ENCODE measurements at places on chromosomes 13 and 19.
A peak's percentile ranks its signal among the peaks of the same experiment; 100 is the strongest.

GRCh38 chr13:43766725-43767124 is 20.0 kb downstream of the ENOX1 start:
- no peak for DNase-seq

GRCh38 chr13:23087880-23088279 is 92.9 kb upstream of the SGCG start:
- no peak for DNase-seq

GRCh38 chr13:30016398-30016797 is 166.0 kb upstream of the UBL3 start:
- DNase-seq, result no peak

DNA sequence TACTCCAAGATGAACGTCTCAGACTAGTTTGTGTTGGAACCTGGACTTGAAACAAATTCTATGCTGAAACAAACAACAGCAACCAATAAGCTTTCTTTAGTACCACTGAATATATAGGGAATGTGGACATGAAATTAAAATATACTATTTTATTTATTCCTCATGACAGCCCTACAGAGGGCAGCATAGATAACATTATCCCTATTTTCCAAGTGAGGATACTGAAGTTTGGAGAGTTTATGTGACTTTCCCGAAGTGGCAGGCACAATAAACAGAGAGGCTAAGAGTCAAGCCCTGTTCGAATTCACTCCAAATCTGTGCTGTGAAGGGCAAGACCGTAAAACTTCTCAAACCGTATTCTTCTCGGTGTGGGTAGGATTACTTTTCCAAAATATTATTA is 509.9 kb upstream of the GPC6 start:
- peak; percentile 10 for DNase-seq

DNA sequence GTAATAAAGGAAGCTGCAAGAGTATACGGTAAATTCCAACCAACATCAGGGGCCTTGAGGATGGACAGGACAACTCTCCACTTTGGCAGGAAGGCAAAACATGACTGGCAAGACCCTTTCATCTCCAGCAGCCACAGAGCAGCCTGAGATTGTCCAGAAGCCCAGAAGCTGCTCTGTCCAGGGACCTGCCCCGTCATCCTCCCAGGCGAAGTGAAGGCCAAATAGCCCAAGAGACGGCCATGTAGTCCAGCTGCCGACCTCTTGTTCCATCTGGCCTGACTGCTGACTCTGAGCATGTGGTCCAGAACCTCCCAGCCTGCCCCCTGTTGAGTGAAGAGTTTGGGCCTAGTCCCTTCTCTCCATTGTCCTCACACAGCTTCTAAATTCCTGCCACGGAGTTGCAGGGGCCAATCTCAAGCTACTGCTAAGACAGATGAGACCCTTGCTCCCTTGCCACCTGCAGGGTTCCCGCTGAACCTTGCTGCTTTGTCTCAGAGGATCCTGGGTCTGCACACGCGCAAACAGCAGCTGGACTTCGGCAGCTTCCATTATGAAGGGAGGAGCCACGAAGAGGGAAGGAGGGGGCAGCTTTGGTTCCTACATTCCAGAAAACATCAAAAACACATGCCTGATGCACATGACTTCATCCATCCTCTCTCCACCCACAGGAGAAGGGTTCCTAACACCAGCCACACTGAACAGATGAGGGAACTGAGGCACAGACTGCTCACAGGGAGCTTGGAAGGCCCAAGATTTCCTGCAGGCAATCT is 196.9 kb downstream of the KATNAL1 start:
- DNase-seq, result no peak
